ENCODE measurements at places on chromosomes 2 and 18.

DNA sequence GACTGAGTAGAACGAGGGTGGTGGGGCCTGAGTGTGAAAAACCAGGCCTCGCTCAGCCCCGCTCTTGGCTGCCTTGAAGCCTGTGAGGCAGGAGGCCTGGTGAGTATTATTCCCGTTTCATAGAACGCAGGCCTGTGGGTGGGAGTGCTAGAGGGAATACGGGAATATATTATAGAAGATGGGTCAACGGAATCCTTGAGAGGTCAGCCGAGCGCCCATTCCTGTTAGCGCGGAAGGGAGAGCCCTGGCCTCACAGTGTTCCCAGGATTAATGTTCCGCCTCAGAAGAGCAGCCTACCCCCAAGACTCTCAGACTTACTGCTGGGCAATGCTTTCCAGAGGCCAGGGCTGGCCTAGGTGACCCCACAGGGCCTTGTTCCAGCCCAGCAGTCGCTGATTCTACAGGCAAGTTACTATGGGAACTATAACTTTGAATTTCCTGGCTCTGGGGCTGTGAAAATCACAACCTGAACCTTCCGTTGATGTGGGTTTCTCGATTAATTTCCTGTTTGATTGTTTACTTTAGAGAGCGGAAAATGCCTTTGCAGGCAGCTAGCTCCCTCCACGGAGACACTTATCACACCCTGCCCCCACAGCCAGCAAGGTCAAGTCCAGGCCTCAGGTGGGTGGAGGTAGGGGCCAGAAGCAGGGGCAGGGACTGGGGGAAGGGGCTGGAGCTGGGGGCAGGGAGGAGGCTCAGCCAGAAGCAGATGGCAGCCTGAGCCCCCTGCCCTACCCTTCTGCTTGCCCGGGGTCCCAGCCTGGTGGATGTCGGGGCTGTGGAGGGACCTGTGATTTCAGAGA lies 108.3 kb downstream of the SMAD7 start:
- no peak for DNase-seq

- no peak for DNase-seq
Observed at GRCh38 chr2:237711458-237712150, 84.2 kb downstream of the LRRFIP1 start.

- DNase-seq, result no peak
Observed at GRCh38 chr2:109433926-109434325, 179.8 kb downstream of the SEPTIN10 start.

GRCh38 chr2:225458431-225459117 lies 59.1 kb downstream of the NYAP2 start:
- DNase-seq, result no peak

GRCh38 chr2:226030369-226030768 lies 630.9 kb downstream of the NYAP2 start:
- DNase-seq, result no peak

- no peak for DNase-seq
Observed at GRCh38 chr2:233945146-233945545, 28.0 kb downstream of the TRPM8 start.

GRCh38 chr18:49967171-49967570 lies 153.8 kb upstream of the ACAA2 start:
- no peak for DNase-seq

All from caudate nucleus (tissue), 63 donors.